Activated naive CD4-positive, alpha-beta T cell treated with anti-CD3 and anti-CD28 coated beads, Interleukin-2, amount 50 U/mL, for 16 hours (primary cell): ENCODE measurements at places on chromosomes 6 and 20.

- DNase-seq, result no peak
These were observed 207.5 kb downstream of the ZNF217 start for GRCh38 chr20:53385941-53386767.

DNA sequence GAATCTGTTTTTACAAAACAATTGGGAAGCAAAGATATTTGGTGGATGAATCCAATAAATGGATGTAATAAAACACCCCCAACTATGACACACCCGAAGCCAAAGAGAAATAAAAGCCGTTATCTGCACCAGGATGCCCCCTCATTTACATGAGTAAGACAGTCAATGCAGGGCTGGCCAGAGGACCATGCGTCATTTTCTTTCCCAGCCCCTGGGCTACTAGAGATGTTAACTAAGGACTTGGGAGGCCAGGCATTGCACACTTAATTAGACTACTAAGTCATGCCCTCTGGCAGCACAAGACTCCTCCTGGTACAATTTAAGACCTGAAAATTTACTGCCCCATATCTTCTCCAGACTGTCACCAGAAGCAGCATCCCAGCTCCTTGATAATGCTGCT is 3.2 kb downstream of the LEMD2 start:
- no peak for DNase-seq

DNA sequence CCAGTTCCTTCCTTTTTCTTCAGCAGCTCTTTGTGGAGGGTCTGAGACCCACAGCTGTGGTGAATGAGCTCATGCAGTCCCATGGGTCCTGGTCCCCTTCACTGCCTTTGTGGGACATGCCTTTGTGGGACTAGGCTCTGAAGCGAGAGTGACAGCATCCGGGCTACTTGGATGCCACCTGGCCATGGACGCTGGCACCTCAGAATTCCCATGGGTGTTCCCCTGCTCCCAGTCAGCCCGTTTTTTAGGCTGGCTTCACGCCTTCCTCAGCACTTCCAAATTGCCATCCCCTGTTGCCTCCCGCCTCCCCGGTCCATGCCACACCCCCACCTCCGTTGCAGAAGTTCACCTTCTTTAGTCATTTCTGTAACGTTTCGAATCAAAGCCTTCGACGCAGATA is 45.1 kb downstream of the RAMACL start:
- no peak for DNase-seq

DNA sequence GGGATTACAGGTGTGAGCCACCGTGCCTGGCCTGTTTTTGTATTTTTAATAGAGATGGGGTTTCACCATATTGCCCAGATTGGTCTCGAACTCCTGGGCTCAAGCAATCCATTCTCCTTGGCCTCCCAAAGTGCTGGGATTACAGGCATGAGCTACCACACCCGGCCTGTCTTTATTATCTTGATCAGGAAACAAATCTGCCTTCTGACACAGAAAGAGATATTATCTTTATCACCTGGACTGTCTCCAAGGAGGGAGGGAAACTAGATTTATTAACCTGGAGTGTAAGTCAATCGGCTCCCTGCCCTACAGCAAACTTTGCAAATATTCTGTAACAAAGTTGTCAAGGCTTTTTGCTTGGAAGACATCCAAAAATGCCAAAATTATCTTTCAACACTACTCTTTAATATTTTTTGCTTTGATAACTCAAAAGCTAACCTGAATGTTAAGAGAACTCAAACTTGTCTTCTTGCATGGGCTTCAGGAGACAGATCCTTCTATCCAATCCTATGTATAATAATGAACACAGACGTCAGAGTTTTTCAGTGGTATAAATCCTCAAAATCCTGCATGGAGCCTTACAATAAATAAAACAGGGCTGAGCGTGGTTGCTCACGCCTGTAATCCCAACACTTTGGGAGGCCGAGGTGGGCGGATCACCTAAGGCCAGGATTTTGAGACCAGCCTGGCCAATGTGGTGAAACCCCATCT is 85.0 kb upstream of the LOC128125822 start:
- DNase-seq, result no peak

DNA sequence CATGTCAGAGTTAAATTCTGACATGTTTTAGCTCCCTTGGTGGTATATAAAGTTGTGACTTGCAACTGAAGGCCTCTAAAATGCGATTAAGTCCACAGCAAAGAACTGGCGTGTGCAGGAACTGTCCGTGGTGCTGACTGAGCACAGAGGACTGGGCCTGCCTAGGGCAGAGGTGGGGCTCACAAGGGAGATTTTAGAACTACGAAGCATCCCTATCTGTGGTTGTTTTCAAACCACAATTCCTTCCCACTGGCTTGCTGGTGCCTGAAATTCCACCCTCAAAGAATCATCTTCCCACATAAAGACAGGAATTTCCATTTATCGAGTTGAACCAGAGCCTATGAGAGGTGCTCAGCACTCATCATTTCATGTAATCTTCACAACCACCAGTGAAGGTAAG is 30.1 kb downstream of the RIMS4 start:
- peak; percentile 27 for DNase-seq

DNA sequence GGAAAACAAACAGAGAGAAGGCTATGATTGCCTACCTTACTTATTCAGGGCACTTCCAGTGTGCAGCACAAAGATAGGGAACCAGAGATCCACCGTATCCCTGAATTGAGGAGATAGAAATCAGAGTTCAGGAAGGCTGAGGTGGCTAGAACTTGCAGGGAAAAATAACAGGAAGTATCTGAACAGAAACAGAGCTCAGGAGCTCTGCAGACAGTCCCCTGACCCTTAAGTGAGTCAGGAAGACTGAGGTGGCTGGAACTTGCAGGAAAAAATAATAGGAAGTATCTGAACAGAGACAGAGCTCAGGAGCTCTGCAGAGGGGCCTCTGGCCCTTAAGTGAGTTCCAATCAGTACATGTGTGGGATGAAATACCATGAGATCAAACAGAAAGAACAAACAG is 65.4 kb downstream of the RPRD1B start:
- DNase-seq, result no peak

- no peak for DNase-seq
These were observed 145.2 kb downstream of the DTNBP1 start for GRCh38 chr6:15517600-15517999.

- DNase-seq, result no peak
These were observed 95.2 kb upstream of the CCDC167 start for GRCh38 chr6:37594895-37595294.
